ENCODE measurements at places on chromosomes 16 and 17.

GRCh38 chr16:15770512-15770911 lies 86.3 kb downstream of the MYH11 start:
- no peak for DNase-seq

GRCh38 chr17:7413346-7413985 lies 5.8 kb downstream of the NLGN2 start:
- no peak for DNase-seq

DNA sequence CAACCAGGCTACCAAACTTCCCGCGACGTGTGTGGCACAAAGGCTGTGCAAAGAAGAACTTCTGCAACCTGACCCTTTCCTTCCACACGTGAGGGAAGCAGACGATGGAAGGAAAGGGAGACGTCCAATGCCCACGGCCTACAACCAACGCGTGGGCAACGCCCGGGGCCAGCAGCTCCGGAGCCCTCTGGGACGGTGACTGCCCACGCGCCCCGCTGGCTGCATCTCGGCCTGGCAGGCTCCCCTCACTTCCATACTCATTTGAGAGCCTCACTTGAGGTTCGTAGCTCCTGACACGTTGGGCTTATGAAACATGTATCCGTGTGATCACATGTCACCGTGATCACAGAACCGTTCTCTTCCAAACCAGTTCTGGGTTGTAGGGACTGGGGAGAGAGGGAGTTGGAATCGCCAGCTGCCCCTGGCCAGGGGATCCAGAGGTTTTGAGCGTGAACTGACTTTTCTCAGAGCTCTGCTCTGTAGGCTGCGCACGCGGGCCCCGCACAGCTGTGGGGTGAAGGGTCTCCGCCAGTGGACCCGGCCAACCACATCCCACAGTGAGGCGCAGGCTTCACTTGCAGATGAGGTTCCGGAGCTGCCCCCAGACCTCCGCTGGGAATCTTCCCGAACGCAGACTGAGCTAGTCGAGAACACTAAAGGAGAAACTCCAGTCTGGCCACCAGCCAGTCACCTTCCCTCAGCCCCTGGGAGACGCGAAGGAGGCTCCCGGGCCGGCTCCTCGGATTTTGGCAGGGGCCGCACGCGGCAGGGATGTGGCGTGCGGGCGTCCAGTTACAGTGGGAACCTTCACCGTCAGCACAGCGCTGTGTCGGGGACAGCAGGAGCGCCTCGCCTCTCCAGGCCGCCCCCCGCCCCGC lies 1.0 kb downstream of the LMF1 start:
- no peak for DNase-seq

- no peak for DNase-seq
Measured at GRCh38 chr16:28145796-28146195, 66.0 kb downstream of the XPO6 start.

GRCh38 chr16:83973581-83974385 lies 5.7 kb downstream of the NECAB2 start:
- no peak for DNase-seq

- no peak for DNase-seq
Measured at GRCh38 chr17:73942703-73943415, 260.6 kb upstream of the RPL38 start.

GRCh38 chr16:86138121-86139085 lies 239.4 kb downstream of the IRF8 start:
- DNase-seq: no peak

GRCh38 chr17:48927978-48928745 lies 16.5 kb downstream of the SNF8 start:
- DNase-seq: no peak

DNA sequence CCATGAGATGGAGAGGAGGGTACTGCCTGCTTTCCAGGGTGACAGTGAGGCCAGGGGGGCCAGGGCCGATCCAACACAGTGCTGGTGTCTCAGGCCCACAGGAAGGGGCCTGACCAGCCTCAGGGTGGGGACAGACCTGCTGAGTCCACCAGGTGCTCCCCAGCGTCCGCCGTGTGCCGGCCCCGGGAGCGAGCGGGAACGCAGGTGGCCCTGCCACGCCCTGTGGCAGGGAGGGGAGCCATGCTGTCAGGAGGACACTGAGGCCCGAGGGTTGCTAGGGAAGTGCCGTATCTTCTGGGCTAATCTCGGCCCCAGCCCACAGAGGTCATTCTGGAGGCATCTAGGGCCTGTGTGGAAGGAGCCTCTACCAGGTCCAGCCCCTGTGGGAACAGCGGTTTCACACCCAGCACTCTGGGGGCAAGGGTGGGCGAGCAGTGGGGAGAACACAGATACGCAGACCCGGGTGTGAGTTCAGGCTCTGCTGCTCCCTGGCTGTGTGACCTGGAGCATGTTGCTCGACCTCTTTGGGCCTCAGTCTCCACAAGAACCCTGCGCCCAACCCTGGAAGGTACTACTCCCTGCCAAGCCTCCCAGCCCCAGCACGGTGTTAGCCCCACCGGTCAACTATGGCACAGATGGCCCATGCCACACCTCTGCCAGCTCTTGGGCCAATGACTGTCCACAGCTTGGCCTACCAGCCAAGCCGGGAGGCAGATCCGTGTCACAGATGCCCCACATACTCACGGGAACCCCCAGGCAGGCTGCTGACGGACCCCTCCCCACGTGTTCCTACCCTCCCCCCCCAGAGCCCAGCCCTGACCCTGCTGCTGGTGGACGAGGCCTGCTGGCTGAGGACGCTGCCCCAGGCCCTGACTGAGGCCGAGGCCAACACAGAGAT lies 43.9 kb upstream of the ZC3H18 start:
- DNase-seq: no peak

DNA sequence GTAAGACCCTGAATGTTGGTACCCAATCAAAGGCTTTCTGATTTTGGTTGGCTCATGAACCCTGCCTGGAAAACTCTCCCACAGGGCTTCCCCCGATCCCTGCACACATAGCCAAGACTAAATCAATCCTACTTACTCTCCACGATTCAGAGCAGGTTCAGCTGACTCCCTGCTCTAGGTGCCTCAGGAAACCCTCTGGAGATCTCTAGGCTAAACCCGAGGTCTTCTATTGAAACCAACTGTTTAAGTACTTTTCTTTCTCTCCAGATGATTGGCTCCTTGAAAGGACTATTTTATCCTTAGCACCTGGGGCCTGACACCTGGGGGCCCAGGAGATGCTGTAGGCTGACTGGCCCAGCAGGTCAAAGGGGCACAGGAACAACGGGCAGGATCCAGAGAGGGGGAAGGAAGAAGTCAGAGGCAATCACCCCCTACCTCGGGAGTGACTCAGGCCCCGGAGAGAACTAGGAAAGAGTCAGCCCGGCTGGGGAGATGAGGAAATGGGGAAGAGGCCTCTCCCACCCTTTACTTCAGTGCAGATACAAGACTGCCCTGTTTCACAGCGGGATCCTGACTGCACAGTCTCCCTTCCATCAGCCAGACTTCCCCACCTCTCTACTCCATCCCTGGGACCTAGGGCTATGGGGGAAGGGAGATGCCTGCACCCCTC lies 2.0 kb downstream of the TBC1D10B start:
- no peak for DNase-seq

DNA sequence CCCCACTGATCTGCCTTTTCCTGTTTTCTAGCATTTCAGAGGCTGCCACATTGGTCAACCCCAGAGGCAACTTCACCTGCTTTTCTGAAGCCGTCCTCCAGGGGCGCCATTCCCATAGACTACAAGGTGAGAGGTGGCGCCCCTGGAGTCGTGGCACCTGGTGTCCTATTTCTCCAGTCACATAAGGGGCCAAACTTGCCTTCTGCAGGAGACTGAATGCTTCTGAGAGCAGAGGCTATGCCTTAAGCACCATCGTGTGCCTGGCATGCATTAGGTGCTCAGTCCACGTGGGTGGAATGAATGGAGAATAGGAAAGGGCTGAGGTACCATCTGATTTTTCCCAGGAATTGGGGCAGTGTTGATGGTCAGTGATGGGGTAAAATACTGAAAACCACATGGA lies 164.8 kb downstream of the HAPSTR1 start:
- no peak for DNase-seq

DNA sequence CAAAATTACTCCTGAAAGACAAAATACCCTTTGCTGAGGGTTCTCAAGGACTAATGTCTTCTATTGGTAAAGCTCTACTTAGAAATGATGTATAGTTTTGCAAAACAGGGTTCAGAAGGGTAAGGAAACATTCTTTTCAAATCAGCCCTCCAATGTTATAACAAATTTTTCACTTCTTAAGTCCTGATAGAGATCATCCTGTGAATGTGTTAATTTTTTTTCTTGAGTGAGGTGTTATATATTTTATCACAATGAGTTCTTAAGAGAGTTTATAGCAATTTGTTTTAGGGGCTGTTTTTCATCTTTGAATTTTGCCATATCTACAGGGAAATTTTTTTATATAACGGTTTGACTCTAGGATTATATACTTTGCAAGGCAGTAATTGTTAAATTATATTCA lies 29.5 kb downstream of the CYB5B start:
- DNase-seq: no peak

GRCh38 chr17:60305141-60305540 lies 86.8 kb downstream of the USP32 start:
- DNase-seq: no peak

GRCh38 chr17:75904749-75905521 lies at the start of gene MRPL38:
Gene MRPL38, minus strand, starts transcription at chr17:75904884. Its CDS starts 9 bp downstream, at chr17:75904875.
- peak; percentile 84 for DNase-seq

GRCh38 chr17:27985306-27985705 lies 57.2 kb upstream of the NLK start:
- DNase-seq: no peak

- DNase-seq: no peak
Measured at GRCh38 chr16:56610017-56610608, 1.7 kb downstream of the MT2A start.

GRCh38 chr16:89297156-89297874 lies 79.8 kb downstream of the ZNF778 start:
- DNase-seq: no peak

- no peak for DNase-seq
Measured at GRCh38 chr17:30832438-30833124, 815 bp downstream of the ATAD5 start.

DNA sequence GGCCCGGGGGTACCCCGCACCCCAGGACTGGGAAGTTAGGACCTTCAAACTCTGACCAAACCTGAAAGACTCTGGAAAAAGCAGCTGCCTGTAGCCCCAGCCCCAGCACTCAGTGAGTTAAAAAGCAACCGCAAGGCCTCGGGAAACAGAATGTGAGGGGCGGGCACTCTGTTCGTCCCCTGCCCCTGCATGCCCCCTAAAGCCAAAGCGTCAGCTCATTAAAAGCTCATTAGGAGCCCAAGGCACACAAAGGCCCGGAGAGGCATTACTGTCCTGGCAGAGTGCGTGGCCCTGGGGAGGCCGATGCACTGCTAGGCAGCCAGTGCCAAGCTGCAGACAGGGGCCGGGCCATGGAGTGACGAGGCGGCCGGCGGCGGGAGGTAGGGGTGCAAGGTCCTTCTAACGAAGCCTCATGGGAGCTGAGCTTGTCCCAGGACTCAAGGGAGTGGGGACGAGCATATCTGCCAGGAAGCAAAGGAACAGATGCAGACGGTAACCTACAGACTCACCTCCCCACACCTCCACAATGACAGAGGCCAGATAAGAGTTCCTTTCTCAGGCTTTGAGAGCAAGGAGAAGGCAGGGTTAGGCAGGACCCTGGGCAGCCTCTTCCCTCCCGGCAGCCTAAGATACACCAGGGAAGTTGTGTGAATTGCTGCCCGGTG lies 116.8 kb downstream of the ENGASE start:
- DNase-seq: no peak

GRCh38 chr16:55876854-55877253 lies 1.7 kb upstream of the CES5A start:
- DNase-seq: no peak

- no peak for DNase-seq
Measured at GRCh38 chr17:55416470-55417052, 5.1 kb downstream of the MMD start.

GRCh38 chr17:31446195-31446967 lies 54.9 kb downstream of the RAB11FIP4 start:
- DNase-seq: no peak

DNA sequence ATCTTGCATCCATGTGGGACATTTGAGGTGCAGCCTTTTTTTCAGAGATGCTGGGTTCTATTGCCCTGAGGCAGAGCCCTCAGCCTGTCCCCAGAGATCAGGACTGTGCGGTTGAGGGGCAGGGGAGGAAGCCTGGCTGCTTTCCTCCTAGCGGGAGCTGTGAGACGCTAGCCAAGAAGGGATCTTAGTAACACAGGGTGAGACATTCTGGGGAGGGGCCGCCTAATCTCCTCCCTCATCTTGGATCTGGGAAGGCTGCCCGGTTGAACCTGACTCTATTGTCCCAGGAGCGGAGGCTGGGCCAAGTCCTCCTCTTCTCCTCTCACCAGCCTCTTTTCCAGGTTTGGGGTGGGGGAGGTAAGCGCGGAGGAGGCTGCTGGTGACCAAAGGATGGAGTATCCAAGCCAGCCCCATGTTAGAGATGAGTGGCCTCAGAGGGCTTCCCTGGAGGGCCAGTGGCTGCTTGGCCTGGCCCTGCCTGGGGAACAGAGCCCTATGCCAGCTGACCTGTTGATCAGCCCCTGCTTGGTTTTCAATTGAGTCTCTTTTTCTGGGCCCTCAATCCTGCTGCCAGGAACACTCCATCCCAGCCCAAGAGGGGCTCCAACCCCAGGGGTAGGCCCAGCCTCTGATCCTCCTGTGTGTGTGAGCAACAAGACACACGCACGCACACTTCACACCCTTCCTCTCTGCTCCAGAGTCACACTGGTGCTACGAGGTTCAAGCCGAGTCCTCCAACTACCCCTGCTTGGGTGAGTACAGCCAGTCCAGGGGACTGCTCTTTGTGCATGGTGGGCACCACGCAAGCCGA lies 5.0 kb downstream of the CA4 start:
- DNase-seq: no peak

GRCh38 chr16:21169249-21169981 lies 10.9 kb downstream of the LDAF1 start:
- no peak for DNase-seq

- no peak for DNase-seq
Measured at GRCh38 chr16:75443298-75443697, 10.0 kb upstream of the CFDP1 start.

DNA sequence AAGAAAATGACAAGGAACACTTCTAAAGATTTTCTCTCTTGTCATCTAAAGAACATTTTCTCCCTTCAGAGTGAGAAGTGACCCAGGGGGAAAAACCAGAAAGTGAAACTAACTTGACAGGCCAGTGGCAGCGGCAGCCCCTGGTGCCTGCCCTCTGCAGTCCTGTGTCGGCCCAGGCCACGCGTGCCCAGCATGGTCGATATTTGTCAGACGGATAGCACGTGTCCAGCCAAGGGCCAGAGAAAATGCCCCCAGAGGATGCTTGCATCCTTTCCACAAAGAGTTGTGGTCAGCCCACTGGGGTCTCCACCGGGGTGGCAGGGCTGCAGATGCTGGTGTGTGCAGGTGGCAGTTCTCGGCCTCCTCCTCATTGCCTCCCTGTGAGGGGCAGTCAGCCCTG lies 176.6 kb downstream of the RAB11FIP4 start:
- no peak for DNase-seq
